Stimulated activated CD8-positive, alpha-beta memory T cell treated with anti-CD3 and anti-CD28 coated beads, Interleukin-7, amount 100 ng/mL, for 24 hours (primary cell): ENCODE measurements at places on chromosomes 6 and 20.

DNA sequence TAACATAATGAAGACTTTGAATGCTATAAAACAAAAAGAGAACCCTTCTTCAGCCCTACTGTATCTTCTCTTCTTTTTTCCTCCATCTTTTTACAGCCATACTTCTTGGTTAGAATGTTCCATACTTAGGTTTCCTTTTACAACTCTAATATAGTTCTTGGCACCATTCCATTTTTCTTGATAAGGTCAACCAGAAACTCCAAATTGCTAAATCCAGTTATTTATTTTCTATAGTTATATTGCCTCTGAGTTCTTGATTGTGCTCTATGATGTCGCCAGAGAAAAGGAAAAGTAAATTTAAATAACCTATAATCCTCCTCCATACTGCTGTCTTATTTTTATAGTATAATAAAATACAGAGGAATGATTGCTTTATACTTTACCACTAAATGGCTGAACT is 26.7 kb upstream of the COL10A1 start:
- no peak for DNase-seq

DNA sequence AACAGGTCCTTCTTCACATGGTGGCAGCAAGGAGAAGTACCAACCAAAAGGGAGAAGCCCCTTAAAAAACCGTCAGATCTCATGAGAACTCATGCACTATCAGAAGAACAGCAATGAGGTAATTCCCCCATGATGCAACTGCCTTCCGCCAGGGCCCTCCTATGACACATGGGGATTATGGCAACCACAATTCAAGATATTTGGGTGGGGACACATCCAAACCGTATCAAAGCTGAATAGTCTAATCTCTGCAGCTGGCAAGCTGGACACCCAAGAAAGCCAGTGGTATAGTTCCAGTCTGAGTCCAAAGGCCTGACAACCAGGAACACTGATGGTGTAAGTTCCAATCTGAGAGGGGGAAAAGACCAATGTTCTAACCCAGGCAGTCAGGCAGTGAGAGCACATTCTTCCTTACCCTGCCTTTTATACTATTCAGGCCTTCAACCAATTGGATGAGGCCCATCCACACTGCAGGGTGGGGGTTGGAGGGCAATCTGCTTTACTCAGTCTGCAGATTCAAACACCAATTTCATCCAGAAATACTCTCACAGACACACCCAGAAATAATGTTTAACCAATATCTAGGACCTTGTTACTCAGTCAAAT is 17.9 kb upstream of the CNKSR3 start:
- DNase-seq: no peak

DNA sequence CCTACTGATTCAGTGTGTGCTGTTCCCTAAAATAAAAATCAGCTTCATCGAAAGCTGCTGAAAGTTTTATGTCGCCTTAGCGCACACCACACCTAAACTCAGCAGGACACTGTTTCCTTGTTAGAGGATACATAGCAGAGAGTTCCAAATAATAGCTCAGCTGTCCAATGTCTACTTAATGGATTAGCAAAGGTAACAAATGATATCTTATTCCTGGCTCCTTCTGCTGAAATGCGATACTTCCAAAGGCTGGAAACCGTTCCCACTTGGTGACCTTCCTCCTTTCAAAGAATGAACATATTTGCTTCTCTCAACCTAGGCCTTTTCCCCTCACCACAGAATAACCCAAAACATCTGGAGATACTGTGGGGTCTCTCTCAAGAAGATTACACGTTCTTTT is 189.5 kb upstream of the GMDS start:
- DNase-seq: no peak

DNA sequence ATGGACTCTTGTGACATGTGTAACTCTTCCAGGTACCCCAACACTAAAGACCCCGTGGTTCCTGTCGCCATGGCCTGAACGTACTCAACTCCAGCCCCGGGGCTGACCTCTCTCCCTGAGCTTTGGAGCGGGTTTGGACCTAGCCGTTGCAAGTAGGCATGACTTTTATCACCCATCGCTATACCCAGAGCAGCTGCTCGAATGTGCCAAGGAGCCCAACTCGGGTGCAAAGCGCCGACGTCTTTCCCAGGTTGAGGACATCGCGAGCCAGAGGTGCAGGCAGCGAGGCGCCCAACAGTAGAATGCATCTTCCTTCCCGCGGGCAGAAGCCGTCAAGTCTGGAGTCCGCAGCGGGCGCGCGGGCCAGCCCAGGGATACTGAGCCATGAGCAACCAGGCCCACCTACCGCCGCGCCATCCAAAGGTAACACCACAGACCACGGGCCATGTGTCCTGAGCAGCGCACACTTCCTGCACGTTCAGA is 5.7 kb upstream of the LAMP5 start:
- DNase-seq: no peak

GRCh38 chr6:24105191-24105590 is 20.8 kb upstream of the NRSN1 start:
- no peak for DNase-seq

- no peak for DNase-seq
These were observed 333.3 kb upstream of the ZFP64 start for GRCh38 chr20:52524861-52525260.

GRCh38 chr6:46289898-46290297 is 119.1 kb upstream of the ENPP5 start:
- DNase-seq: no peak

GRCh38 chr6:12265791-12266190 is 24.4 kb upstream of the EDN1 start:
- no peak for DNase-seq

- DNase-seq: peak; percentile 10
These were observed 31.0 kb downstream of the KCNQ2 start for GRCh38 chr20:63441136-63442099.

GRCh38 chr6:154219250-154219649 is 137.4 kb downstream of the IPCEF1 start:
- DNase-seq: no peak

- DNase-seq: no peak
These were observed 170.7 kb upstream of the PMEPA1 start for GRCh38 chr20:57880571-57880892.

GRCh38 chr6:30889921-30890645 is 5.8 kb downstream of the DDR1 start:
- DNase-seq: no peak

DNA sequence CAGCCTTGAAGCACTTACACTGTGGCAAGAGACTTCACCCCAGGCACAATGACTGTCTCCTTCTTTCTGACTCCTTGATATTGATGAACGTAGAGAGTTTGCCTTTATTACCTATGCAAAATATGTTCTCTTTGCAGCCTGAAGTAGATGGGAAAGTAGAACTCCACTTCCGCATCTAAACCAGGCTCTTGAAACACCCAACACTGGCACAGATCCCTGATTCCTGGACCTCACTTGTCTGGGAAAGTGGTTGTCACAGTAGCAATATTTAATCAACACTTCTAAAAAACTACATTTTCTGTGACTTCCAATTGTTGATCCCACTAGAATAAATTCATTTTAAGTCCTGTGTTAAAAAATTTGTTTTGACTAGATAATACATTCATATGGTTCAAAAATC is 143.1 kb downstream of the CDK19 start:
- DNase-seq: no peak

DNA sequence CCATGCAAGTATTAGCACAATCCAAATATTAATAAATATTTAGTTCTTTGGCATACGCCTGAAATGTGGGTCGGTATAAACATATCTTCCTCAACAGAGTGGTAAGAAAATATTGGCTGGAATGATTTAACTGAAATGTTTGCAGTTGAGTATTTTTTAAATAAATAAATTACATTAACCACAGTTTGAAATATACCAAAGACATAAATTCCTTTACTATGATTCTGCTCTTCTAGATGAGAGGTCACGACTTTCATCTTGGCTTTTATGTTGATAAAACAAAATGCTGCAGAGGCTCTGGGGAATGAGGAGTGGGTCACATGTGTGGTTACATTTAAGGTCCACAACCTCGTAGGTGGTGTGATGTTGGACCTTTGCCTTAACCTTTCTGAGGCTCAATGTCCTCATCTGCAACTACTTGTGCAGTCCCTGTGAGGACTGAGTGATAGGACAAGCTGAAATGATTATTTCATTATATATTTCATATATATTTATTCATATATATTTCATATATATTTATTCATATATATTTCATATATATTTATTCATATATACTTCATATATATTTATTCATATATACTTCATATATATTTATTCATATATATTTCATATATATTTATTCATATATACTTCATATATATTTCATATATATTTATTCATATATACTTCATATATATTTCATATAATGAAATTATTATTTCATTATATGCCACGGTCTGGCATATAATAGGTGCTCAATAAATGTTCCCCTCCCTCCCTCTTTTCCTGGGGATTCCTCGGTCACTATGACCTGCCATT is 107.4 kb downstream of the SAMD5 start:
- no peak for DNase-seq

- no peak for DNase-seq
These were observed at the start of gene MAFB for GRCh38 chr20:40689100-40689942. Gene MAFB, minus strand, starts transcription at chr20:40689236. Its CDS starts 386 bp downstream, at chr20:40688850.

DNA sequence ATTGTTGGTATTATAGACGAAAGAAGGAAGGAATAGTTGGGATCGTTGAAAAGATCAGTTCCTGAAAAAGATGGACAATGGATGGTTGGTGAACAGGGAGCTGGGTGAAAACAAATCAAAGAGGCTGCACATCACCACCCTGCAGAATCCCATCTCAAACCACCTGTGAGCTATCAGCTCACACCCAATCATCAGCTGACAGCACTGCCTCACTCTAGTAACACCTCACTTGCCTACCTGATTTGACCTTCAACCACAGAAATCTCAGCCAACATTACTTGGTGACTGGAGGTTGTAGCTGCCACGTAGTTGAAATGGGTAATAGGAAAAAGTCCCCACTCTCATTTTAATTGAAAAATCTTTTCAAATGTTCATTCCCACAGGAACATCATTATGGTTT is 101.8 kb upstream of the DST start:
- no peak for DNase-seq

DNA sequence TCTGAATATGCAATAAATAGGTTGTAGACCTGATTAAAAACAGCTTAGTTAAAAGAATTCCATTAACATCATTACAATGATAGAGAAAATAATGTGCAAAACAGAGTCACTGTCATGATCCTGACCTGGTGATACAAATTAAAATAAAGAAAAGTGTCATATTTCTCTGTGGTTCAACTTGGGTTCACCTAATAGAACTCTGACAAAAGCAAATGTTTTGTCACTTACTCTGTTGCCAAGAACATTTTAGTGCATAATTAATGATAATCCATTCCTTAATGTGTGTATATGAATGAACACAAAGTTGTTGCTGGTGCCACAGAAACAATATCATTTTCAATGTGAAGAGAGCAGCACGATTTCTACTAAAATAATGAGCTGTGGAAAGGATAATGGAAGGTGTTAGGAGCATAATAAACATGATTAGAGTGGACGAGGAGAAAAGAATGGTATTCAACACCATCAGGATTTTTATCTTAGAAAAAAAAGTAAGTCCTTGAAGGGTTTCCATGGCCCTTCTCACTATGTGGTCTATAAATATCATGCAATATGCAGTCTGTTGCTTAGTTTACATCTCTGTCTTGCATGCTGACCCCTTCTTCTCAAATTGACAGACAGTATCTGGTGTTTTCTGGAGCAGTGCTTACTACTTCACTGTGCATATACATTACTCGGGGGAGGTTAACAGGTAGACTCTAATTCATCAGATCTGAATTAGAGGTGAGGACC is 656.6 kb upstream of the MMS22L start:
- no peak for DNase-seq

GRCh38 chr6:143575901-143576426 is 64.4 kb upstream of the FUCA2 start:
- no peak for DNase-seq

DNA sequence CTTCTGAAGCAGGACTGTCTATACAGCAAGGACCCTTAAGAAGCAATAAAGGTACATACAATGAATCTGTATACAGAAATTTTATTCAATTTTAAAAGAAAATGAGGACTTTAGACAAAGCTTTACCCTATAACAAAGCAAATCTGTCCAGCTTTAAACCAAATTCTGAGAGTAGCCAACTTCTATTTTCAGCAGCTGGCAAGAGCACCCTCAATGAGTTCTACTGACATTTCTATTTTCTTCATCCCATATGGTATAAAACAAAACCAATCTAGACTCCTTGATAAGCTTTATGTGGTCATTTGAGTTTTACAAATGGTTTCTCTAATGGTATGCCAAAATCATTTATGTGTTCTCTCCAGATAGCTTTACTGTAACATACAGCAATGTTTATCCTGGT is 12.7 kb downstream of the CPNE1 start:
- no peak for DNase-seq

DNA sequence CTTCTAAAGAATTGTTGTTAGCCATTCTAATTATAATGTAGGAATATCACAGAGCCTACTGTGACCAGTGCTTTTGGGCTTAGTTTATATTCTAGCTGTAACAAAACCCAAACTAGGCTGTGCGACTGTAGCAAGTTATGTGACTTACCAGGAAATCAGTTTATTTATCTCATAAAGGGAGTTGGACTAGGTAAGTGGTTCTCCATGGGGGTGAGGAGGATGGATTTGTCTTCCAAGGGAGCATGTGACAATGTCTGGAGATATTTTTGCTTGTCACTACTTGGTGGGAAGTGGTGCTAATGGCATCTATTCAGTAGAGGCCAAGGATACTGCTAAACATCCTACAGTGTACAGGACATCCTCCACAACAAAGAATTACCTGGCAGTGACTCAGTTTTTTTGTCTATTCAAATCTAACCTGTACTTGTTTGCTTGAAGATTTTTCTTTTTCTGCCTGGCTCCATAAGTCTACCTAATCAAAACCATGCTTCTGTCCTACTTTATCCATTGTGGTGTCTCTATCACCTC is 32.5 kb downstream of the ZFAND3 start:
- DNase-seq: no peak

GRCh38 chr6:7770111-7770510 is 44.2 kb downstream of the BMP6 start:
- DNase-seq: no peak

GRCh38 chr6:42154461-42155209 is 12.2 kb upstream of the C6orf132 start:
- no peak for DNase-seq

DNA sequence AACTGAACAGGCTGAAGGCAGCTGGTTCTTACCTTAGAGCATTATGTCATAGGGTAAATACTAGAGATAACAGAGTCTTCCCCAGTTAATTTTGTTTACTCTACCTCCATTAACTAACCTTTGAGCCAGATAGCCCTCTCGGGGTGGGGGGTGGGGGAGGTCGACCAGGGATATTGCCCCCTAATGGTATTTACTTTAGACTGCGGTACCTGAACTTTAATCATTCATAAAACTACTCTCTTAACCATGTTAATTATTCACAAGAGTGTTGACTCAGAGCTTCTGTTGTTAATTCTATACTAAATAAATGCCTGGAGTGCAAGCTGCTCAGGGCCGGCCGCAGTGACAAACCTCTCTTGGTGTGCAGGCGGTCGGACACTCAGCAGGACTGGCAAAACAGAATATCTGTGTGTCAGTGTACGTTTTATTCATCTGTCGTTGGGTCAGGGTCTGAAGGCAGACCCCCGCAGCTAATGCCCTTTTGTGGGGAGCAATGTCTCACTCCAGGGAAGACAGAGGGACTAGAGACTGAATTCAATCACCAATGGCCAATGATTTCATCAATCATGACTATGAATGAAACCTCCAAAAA is 152.4 kb upstream of the COL21A1 start:
- no peak for DNase-seq
